NCI-H1092 treated with DMSO at 0.1 percent for 48 hours (cell line): ENCODE measurements at places on chromosomes 16 and 17.

DNA sequence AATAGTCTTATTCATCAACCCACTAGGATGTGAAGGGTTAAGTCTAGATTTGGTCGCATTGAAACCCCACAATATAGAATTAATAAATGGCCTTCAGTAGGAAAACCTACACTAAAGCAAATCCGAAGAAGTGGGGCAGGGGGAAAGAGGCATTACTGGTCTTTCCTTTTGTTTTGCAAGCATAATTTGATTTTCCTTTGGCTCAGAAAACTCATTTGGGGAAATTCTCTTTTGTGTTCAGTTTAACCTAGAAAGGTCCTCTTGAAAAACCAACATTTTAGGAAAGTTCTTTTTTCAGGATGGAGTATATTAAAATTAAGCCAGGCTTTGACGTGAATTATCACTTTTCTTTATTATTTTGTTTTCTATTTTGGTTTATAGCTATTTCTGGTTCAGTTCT, 31.7 kb downstream of the ERCC4 start:
- DNase-seq: no peak

DNA sequence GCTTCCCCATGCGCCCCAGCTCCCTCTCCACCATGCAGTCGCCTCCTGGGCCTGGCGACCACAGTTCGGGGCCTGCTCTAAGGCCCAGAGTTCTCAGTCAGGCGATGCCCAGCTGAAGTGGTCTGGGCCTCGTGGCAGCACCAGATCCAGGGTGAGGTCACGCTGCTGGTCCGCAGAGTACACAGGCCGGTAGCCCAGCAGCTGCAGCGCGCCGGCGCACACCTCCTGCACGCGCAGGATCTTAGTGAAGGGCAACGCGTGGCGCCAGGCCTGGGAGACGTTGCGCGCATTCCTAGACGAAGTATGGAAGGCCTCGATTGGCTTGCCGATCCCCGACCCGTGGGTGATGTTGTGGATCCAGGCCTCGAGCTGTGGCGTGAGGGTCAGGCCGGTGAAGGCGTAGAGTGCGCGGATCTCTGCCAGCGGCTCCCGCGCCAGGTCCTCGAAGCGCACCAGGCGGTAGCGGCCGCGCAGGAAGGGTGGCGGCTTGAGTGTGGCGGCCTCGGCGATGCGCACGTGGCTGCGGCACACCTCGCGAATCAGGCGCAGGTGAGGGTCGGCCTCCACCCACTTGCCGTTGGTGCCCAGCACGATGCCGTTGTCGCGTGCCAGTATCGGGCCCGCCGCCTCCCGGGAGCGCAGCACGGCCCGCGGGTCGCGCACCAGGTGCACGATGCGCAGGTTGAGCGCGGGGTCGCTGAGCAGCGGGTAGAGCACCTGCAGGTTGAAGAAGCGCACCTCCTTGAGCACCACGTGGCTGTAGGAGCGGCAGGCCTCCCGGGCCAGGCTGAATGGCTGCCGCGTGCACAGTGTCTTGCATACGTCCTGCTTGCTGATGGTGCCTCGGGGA, 6.6 kb downstream of the CHST5 start:
- DNase-seq: no peak

DNA sequence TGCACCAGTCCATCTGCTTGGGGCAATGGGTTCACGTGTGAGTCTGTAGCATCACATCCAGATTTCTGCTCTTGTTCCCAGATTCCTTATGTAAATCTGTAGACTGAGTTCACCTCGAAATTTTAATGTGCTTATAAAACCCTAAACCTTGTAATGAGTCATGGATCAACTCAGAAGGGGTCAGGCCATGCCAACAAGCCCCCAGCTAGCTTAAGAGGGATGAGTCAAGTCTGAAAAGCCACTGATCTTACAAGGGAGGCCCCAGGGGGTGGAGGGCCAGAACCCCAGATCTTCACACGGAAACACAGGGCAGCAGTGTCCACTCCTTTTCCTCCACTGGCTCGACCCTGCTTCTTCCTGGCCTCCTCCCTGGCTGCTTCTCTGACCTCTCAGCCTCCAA, 399.1 kb upstream of the CDH5 start:
- no peak for DNase-seq

DNA sequence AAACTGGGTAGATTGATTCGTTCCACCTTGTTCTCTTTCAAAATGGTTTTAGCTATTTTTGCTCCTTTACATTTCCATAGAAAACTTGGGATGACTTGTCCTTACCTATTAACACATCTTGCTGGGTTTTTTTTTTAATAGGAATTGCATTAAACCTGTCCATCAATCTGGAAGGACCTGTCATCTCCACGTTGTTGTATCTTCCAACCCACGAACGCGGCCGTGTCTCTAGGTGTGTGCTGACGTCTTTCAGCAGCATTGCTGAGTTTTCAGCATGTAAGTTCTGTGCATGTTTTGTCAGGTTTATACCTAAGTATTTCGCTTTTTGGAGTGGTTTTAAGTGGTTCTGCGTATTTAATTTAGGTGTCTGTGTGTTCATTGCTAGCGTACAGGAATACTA, 60.4 kb upstream of the GNG13 start:
- DNase-seq: no peak

GRCh38 chr17:17078832-17079231, 36.6 kb downstream of the MPRIP start:
- no peak for DNase-seq

DNA sequence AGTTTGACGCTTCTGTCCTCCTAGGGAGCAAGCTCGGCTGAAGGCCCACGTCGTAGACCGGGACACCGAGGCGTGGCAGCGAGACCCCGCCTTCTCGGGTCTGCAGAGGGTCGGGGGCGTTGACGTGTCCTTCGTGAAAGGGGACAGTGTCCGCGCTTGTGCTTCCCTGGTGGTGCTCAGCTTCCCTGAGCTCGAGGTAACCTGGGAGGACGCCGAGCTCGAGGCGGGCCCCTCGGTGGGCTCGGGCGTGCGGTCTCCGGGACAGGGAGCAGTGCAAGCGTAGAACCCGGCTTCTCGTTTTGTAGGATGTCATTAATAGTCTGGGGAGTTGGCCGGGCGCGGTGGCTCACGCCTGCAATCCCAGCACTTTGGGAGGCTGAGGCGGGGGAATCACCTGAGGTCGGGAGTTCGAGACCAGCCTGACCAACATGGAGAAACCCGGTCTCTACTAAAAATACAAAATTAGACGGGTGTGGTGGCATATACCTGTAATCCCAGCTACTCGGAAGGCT, 715 bp downstream of the ENDOV start:
- DNase-seq: no peak

DNA sequence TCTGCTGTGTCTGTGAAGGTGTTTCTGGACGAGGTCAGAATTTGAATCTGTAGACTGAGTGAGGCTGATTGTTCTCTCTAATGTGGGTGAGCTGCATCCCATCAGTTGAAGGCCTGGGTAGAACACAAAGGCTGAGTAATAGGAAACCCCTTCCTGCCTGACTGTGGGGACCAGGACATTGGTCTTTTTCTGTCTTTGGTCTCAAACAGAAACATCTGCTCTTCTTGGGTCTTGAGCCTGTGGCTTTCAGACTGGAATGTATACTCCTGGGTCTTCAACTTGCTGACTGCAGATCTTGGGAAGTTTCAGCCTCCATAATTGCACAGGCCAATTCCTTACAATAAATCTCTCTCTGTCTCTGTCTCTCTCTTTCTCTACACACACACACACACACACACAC, 19.6 kb upstream of the LRRC75A start:
- DNase-seq: no peak

GRCh38 chr17:58412961-58413586, 4.3 kb downstream of the RNF43 start:
- DNase-seq: no peak
